ENCODE measurements at places on chromosomes 7 and 10.

DNA sequence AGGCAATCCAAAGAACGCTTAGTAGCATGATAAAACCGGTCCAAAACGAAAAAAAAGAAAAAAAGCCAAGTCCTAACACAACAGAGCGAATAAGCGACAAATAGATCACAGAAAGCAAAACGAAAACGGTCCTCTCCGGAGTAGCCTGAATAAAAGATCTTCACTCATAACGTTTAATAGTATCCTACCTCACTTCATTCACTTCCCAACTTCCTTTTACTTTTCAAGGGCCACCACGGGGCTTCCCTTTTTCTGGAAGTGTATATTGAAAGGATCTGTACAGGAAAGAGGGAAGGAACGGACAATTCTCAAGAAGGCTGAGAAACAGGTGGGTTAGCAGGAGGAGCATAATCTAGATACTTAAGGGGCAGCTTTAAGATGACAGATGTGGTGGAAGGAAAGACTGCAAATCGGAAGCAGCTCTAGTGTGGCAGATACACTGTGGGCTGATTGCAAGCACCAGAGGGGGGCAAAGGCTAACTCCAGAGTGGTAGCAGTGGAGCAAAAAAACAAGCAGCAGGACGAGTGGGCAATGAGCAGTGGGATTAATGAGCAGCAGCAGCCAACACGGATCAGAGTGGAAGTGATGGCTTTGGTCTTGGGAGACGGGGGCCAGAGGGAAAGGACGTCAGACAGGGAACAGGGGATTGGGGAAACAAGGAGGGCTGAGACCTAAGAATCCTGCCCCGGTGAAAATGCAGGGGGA is 866 bp downstream of the CNOT4 start:
- peak; percentile 53 for DNase-seq

DNA sequence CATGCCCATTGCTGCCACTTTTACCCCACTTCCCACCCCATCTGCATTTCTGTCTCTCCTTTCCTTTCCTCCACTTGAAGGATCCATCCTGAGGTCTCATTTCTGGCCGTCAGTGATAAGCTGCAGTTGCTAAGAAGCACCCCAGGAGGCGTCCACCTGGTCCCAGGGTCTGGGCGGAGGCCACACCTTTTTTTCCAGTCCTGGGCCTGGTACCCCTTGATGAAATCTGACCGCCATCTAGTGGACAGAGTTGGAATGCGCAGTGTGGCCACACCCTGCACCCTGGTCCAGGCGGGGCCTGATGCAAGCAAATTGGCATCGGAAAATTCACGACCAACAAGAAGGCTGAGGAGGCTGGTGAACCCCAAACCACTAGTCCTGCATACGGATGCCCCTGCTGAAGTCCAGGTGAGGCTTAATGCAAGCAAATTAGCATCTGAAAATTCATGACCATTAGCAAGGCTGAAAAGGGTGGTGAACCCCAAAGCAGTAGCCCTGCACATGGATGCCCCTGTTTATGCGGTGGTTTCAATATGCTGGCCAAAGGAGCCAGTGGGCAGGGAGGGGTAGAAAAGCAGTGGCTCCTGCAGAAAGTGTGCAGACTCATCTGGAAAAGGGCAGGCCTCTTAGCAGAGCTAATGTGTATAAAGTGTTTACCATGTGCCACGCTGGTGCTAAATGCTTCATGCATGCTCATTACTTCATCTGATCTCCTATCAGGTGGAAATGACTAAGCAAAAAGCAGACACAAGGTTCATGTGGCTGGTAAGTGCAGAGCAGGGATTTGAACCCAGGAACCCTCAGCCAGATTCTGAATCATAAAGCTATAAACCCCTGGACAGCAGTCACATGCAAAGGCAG is 43.2 kb downstream of the GPAM start:
- peak; percentile 69 for DNase-seq

GRCh38 chr7:28643188-28643569 is 230.9 kb downstream of the CREB5 start:
- DNase-seq = no peak

- no peak for DNase-seq
Observed at GRCh38 chr10:76990561-76990960, 647.0 kb downstream of the KCNMA1 start.

DNA sequence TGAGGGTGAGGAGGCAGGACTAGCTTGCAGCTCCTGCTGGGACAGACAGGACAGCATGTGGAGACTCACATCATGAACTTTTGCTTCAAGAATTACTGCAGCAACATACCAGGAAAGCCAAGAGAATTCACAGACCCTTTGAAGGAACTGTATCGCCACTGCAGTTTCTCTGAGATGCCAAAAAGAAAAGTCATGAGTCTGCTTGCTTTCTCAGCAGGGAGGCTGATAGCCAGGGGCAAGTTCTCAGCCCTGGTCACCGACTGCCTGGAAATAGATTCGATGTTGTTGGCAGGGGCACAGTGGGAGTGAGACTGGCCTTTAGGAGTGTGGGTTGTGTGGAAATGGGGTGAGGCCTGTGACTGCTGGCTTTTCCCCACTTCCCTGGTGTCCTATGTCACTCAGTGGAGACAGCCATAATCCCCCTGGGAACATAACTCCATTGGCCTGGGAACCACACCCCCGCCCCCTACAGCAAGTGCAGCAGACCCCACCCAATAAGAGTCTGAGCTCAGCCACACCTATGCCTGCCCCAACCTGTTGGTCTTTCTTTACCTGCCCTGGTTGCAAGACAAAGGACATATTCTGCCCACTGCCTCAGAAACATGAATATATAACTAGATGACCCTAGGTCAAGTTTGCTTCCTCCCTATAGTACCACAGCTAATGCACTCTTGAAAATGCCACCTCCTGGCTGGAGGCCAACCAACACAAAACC is 1.6 kb upstream of the SAMD9 start:
- DNase-seq = peak; percentile 94

GRCh38 chr7:69736126-69736810 is 138.0 kb downstream of the AUTS2 start:
- no peak for DNase-seq
